ENCODE measurements at places on chromosomes 2 and 18.

- DNase-seq, result peak; percentile 96
Observed at GRCh38 chr2:219453671-219454590, 19.3 kb downstream of the SPEG start.

- DNase-seq, result no peak
Observed at GRCh38 chr2:74045454-74045853, 60.7 kb downstream of the TET3 start.

DNA sequence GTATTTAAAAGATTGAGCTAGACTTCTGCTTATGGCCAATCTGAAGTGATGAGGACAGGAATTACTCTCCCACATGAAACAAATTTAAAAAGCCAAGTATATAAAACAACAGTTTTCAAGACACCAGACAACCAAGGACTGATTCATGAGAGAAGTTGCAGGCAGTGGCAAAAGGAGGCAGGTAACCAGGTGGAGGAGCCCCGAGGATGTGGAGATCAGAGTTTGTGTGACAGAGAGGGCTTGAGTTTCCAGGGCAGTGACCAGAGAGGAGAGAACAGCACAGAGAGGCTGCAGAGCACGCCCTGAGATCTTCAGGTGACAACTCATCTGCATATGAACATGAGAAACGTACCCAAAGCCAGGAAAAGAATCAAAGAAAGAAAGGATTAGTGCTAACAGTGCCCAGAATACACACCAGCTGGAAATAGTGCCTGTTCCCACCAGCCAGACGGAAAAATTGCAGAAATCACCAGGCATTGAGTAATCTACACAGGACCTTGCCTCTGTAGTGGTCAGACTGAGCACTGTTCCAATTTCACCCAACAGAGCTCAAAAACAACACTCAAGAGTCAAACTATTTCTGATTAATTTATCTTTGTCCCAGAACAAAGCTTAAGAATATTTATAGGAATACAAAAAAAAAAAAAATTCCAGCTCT, 173.1 kb downstream of the SEPTIN10 start:
- DNase-seq, result no peak

DNA sequence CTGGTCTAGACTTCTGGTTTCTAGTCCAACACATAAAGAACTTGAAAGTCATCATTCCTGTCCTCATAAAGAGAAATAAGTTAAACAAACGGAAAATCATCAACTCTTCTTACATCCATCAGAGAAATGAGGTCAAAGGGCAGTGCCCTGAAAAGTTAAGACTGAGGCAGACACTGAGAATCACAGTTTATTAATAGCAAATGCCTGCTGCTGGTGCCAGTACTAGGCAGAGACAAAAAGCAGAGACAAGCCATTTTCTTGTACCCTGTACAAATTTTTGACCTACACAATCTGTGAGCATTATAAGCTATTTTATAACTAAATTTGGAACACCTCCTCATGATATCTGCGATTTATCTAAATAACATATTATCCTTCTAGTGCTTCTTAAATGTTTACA, 36.8 kb downstream of the ATF2 start:
- DNase-seq, result no peak

GRCh38 chr2:107775211-107775610, 51.5 kb upstream of the RGPD4 start:
- no peak for DNase-seq

DNA sequence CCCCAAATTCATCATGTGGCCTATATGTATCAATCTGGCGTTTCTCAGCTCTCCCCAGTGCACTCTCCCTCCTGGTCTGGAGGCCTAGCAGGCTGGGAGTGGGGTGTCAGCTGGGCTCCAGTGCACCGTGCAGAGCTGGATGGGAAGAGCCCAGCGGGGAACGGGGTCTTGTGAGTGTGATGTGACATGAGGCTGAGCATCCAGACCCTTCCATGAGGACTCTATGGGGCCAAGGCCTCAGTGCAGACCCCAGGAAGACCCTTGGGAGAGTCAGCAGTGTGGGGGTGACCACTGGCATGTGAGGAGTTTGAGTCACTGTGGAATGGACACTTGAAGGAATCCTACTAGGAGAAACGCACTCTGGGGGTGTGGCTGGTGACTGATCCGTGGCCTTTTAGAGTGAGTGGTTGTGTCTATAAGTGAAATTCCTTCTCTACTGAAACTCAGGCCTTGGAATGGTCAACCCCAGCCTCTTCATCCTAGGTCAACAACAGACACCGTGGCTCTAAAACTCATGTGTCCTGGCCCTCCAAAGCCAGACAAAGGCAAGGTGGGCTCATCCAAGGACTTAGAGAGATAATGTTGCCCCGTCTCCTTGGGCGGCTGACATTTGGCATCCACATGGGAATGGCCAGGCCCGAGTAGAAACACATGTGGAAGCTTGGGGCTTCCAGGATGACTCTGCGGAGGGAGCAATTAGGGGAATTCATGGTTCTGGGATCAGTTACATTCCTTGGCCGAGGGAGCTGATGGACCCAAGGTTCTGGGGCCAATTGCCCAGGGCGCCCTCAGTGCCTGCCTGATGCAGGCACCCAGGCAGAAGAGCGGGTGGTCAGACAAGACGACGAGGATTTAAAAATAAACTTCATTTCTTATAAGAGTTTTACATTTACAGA, 156.0 kb upstream of the TWIST2 start:
- no peak for DNase-seq

GRCh38 chr2:141468761-141469160, 662.1 kb downstream of the LRP1B start:
- peak; percentile 46 for DNase-seq

GRCh38 chr2:191020742-191021381, 6.9 kb upstream of the STAT1 start:
- no peak for DNase-seq
